ENCODE measurements at places on chromosomes 2 and 18. TPM values are rescaled to one million over a fixed set of nuclear protein-coding genes. Genes with fewer than 3 reads are reported as not detected.
A peak's percentile ranks its signal among the peaks of the same experiment; 100 is the strongest.

GRCh38 chr2:41871080-41871479 is 176.7 kb upstream of the PKDCC start:
- no peaks in the 10 kb centered on the region for H3K36me3 ChIP-seq
- H3K27ac ChIP-seq = no peak overlapping the region
- peaks cover 7% of the 10 kb centered on the region for H3K4me1 ChIP-seq
- H3K4me3 ChIP-seq = no peak overlapping the region
- DNase-seq = no peak
- peaks cover 15% of the 10 kb centered on the region for H3K27me3 ChIP-seq

- no peak overlapping the region for H3K27ac ChIP-seq
- no peaks in the 10 kb centered on the region for H3K27me3 ChIP-seq
- DNase-seq = no peak
- H3K4me3 ChIP-seq = no peak overlapping the region
These were observed 90.7 kb downstream of the STK39 start for GRCh38 chr2:168156661-168157060.

DNA sequence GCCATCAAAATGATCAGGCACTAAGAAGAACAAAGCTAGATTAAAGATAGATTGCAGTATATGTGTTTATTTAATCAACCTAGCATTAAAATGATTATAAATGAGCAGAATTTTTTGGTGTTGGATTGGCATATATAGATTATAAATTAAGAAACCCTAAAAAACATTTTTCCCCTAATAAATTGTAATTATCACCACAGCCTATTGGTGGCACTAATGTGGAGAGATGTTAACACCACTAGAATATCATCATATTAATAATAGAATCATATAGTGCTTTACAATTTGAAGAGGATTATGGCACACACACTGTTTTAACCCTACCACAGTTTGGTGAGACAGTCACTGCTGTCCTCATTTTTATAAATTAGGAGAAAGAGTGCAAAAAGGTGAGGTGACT is 112.4 kb upstream of the RND3 start:
- H3K27ac ChIP-seq = no peak overlapping the region
- H3K27me3 ChIP-seq = no peaks in the 10 kb centered on the region
- H3K36me3 ChIP-seq = no peaks in the 10 kb centered on the region

DNA sequence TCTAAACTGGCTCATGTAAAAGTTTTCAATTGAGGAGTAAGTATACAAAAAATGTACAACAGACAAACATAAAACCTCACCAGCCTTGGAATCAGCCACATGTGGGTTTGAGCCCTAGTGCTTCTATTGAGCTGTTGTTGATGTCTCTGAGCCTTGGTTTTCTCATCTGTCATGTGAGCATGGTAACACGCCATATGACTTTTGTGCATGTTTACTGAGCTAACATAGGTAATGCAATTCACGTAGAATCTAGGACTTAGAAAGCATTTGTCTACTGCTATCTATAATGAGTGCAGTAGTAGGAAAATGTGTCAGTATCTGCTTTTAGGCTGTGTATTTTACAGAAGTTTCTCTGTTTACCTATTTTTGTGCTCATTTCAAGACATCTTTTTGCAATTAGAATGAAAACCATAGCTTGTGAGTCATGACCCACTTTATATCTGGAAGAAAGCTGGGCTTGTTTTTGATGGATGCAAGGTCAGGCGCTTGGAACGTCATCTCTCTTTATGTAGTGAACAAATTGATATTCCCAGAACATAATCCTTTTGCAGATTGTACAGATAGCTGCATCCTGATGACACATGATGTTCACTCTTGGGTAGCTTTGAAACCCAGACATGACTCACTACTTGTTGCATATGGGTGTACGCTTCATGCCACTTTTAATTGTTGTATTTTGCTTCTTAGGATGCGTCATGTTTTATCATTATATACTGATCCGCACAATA is 94.3 kb downstream of the RNF144A start:
- no peak overlapping the region for H3K4me3 ChIP-seq
- H3K36me3 ChIP-seq = peaks cover 11% of the 10 kb centered on the region
- no peak for DNase-seq
- peaks cover 24% of the 10 kb centered on the region for H3K4me1 ChIP-seq

DNA sequence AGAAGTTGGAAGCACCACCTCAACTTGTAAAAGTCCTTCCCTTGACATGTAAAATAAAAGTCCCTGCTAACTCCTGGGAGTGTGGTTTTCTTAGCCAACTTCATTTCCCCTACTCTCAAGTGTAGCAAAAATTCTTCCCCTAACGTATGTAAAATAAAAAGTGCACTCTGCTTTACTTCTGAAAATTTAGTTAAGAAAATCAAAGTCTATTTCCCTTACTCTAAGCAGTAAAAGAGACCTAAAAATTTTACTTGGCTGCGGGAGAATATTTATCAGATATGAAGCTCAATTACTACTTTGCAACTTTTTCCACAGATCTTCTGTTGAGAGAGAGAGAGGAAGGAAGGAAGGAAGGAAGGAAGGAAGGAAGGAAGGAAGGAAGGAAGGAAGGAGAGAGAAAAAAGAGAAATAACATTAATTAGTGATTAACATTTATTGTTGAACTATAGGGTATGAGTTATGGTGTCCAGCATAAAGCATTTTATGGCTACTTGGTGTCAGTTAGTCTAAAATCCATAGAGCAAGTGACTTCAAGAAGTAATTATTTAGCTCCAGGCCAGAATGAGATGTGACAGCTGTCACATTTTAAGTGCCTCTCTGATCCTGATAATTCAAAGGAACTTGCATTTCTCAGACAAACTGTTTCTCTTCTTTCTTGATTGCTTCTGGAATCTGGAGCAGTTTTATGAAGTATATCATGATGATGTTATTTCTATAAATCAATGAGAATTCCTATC is 210.3 kb downstream of the TMX3 start:
- H3K4me3 ChIP-seq = no peak overlapping the region
- H3K36me3 ChIP-seq = no peaks in the 10 kb centered on the region
- H3K27me3 ChIP-seq = no peaks in the 10 kb centered on the region

DNA sequence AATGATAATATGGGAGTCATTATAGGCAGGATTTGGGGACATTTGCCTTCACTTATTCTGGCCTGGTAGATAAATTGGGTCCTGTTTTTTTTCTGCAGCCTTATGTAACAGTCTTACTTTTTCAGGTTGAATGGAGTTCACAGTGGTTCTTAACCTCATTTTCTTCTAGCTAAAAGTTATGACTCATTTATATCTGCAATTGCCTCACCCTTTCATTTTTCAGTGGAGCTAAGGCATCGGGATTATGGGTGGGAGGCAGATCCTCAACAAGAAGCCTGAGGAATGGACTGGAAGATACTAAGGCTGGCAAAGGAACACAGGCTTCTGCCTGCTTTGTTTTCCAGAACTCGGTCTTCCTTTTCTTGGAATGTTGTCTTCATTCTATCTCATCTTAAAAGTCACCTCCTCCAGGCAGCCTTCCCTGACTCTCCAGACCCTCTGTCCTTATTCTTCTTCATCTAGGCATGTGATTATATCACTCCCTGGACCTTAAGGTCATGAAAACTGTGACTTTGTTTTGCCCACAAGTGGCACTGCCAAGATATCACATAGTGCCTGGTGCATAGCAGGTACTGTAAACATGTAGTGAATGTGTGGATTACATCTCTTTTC is 41.0 kb upstream of the ACSL3 start:
- H3K27ac ChIP-seq = no peak overlapping the region
- H3K4me1 ChIP-seq = peaks cover 2% of the 10 kb centered on the region
- H3K4me3 ChIP-seq = no peak overlapping the region
- DNase-seq = no peak
- H3K36me3 ChIP-seq = no peaks in the 10 kb centered on the region
- H3K27me3 ChIP-seq = peaks cover 1% of the 10 kb centered on the region

- H3K4me1 ChIP-seq = no peaks in the 10 kb centered on the region
- H3K4me3 ChIP-seq = no peak overlapping the region
- no peak for DNase-seq
- no peaks in the 10 kb centered on the region for H3K36me3 ChIP-seq
- H3K27ac ChIP-seq = no peak overlapping the region
- H3K27me3 ChIP-seq = peaks cover 15% of the 10 kb centered on the region
These were observed 114.3 kb downstream of the LNPK start for GRCh38 chr2:175887776-175888175.

DNA sequence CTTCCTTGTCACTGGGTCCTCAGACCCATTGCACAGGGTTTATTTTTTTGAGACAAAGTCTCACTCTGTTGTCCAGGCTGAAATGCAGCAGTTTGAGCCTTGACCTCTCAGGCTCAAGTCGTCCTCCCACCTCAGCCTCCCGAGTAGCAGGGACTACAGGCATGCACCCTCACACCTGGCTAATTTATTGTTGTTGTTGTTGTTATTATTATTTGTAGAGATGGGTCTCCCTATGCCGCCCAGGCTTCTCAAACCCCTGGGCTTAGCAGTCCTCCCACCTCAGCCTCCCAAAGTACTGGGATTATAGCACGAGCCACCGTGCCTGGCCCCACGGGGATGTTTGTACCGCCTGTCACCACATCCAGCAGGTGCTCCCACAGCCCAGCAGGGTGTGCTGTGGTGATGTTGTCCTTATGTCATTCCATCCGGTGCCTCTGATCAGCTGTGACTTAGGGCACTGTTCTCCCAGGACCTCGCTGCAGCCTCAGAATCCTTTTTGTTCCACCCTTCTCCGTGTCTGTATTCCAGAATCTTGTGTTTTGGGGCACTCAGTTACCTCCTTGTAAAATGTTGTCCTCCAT is 182.3 kb downstream of the INO80D start:
- H3K4me1 ChIP-seq = no peaks in the 10 kb centered on the region
- no peak overlapping the region for H3K27ac ChIP-seq
- H3K4me3 ChIP-seq = no peak overlapping the region
- H3K36me3 ChIP-seq = no peaks in the 10 kb centered on the region

- H3K36me3 ChIP-seq = no peaks in the 10 kb centered on the region
- no peak overlapping the region for H3K4me3 ChIP-seq
- no peak overlapping the region for H3K27ac ChIP-seq
- no peaks in the 10 kb centered on the region for H3K27me3 ChIP-seq
These were observed 189.8 kb upstream of the SALL3 start for GRCh38 chr18:78789850-78790249.

DNA sequence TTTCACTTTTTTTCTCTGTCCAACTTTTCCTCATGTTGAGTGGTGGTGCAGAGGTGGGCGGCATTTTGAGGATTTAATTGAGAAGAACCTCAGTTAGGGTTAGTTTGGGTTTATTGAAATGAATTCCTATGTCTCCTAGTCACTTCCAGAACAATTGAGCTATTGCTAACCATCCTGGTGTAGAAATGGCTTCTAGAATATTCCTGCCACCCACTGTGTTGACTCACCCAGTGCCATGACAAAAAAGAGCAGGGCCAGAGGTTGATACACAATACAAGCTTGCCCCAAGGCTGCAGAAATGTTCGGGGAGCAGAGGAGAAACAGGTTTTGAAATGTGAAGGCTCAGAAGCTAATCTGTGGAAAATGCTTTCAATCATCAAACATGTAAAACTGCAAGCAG is 167.1 kb upstream of the TRIB2 start:
- no peak overlapping the region for H3K27ac ChIP-seq
- H3K4me1 ChIP-seq = peaks cover 11% of the 10 kb centered on the region
- H3K4me3 ChIP-seq = no peak overlapping the region
- no peak for DNase-seq
- peaks cover 4% of the 10 kb centered on the region for H3K36me3 ChIP-seq
- H3K27me3 ChIP-seq = peaks cover 2% of the 10 kb centered on the region

DNA sequence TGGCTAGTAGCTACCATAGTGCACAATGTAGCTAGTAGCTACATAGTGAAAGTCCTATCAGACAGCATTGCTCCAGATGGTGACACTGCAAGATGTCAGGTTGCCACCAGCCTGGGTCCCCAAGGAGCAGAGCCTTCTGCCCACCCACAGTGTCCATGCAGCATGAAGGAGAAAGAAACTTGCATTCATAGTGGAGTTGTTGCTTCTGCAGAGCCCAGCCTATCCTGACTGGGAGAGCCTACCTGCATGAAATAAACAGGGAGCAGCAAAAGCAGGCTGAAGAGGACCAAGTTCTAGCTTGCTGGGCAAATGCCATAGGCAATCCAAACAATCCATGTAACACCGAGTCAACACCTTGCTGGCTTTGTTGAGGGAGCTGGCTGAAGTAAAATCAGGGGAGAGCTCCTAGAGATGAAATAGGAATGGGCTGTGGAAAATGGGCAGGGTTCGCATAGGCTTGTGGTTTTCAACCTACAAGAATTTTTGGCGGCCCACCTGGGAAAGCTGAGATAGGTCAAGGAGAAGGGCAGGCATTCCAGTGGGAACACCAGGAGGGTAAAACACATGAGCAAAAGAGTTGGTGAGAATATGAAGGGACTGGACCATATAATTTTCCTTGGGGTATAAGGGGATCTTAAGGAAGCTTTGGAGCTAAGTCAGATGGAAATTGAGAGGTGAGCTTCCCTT is 195.8 kb downstream of the CYP26B1 start:
- DNase-seq = no peak
- H3K27ac ChIP-seq = no peak overlapping the region
- H3K4me1 ChIP-seq = no peaks in the 10 kb centered on the region
- H3K27me3 ChIP-seq = no peaks in the 10 kb centered on the region

- no peaks in the 10 kb centered on the region for H3K4me1 ChIP-seq
- no peak overlapping the region for H3K4me3 ChIP-seq
- no peaks in the 10 kb centered on the region for H3K36me3 ChIP-seq
- no peak overlapping the region for H3K27ac ChIP-seq
- no peak for DNase-seq
These were observed 147.2 kb upstream of the FAM98A start for GRCh38 chr2:33746208-33746800.

- no peaks in the 10 kb centered on the region for H3K4me1 ChIP-seq
- no peak for DNase-seq
- H3K36me3 ChIP-seq = no peaks in the 10 kb centered on the region
- H3K27ac ChIP-seq = no peak overlapping the region
These were observed 18.7 kb upstream of the RASGRP3 start for GRCh38 chr2:33457556-33458247.

DNA sequence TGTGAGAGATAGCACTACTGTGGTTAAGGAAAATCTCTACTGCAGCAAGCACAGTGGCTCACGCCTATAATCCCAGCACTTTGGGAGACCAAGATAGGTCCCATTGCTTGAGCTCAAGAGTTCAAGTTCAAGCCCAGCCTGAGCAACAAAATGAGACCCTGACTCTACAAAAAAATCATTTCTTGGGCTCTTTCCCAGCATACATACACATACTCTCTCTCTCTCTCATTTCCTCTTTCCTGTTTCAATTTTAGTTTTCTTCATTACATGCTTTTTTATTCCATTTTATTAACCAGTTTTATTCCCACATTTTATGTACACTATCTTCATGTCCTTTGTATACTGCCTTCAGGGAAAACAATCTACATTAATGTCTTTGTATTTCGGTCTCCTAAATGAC is 14.6 kb downstream of the WDR33 start:
- H3K27ac ChIP-seq = peak overlapping the region; percentile 72
- peaks cover 23% of the 10 kb centered on the region for H3K4me1 ChIP-seq
- no peaks in the 10 kb centered on the region for H3K27me3 ChIP-seq
- H3K4me3 ChIP-seq = no peak overlapping the region

GRCh38 chr2:62216113-62216512 is 20.2 kb downstream of the B3GNT2 start:
- H3K36me3 ChIP-seq = peaks cover 47% of the 10 kb centered on the region
- DNase-seq = no peak
- H3K27ac ChIP-seq = no peak overlapping the region
- H3K4me1 ChIP-seq = peaks cover 65% of the 10 kb centered on the region
- no peak overlapping the region for H3K4me3 ChIP-seq
- H3K27me3 ChIP-seq = no peaks in the 10 kb centered on the region

- no peak overlapping the region for H3K4me3 ChIP-seq
- no peak overlapping the region for H3K27ac ChIP-seq
- no peaks in the 10 kb centered on the region for H3K36me3 ChIP-seq
- H3K27me3 ChIP-seq = peaks cover 13% of the 10 kb centered on the region
These were observed 286.0 kb downstream of the LPIN1 start for GRCh38 chr2:12032398-12032797.

Gene ZNF532
- total RNA-seq = 1.0 TPM

Gene RAB27B
- total RNA-seq = 0.45 TPM

Gene COL3A1
- total RNA-seq = 0.09 TPM

Gene SKOR2
- not detected for total RNA-seq

Gene MC5R
- total RNA-seq = not detected

Gene SH2D6
- total RNA-seq = 0.96 TPM

All from activated CD4-positive, alpha-beta T cell treated with anti-CD3 and anti-CD28 coated beads, Interleukin-2, amount 10 ng/mL, durations not matched to agents 24 days and 14 days (primary cell).